ENCODE measurements at places on chromosomes 2 and 18. TPM values are rescaled to one million over a fixed set of nuclear protein-coding genes. Genes with fewer than 3 reads are reported as not detected.

The IFIH1 gene
- total RNA-seq: 38.1 TPM

GRCh38 chr2:45769056-45769455 is 117.6 kb downstream of the PRKCE start:
- no peaks in the 10 kb centered on the region for H3K36me3 ChIP-seq
- peaks cover 35% of the 10 kb centered on the region for H3K4me1 ChIP-seq
- H3K27ac ChIP-seq: no peak overlapping the region
- H3K4me3 ChIP-seq: no peak overlapping the region

DNA sequence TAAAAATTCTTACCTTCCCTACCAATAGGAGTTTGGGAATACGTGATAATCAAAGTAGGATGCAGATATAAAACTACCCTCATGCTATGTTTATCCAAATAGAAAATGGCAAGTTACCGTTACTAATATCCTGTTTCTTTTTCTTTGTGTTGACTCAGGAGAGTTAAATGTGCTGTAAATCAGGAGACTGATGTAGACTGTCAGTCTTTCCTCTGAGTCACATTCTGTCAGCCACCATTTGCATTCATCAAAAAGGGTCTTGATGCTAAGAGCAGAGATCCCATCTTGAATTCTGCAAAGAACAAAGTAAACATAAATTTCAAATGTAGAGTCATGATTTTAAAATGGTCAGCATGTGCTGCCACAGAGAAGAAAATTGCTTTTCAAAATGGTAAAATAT is 712.8 kb downstream of the SOCS6 start:
- DNase-seq: no peak
- no peaks in the 10 kb centered on the region for H3K4me1 ChIP-seq
- H3K4me3 ChIP-seq: no peak overlapping the region
- H3K27ac ChIP-seq: no peak overlapping the region

- H3K27me3 ChIP-seq: no peaks in the 10 kb centered on the region
- no peak overlapping the region for H3K27ac ChIP-seq
- H3K4me1 ChIP-seq: peaks cover 65% of the 10 kb centered on the region
- H3K36me3 ChIP-seq: no peaks in the 10 kb centered on the region
Measured at GRCh38 chr2:47897883-47898731, 8.2 kb downstream of the FBXO11 start.

The POTEI gene
- not detected for total RNA-seq

- no peaks in the 10 kb centered on the region for H3K36me3 ChIP-seq
- H3K27me3 ChIP-seq: no peaks in the 10 kb centered on the region
- no peak overlapping the region for H3K27ac ChIP-seq
- DNase-seq: no peak
- H3K4me3 ChIP-seq: no peak overlapping the region
Measured at GRCh38 chr2:134736167-134736880, 17.5 kb upstream of the TMEM163 start.

DNA sequence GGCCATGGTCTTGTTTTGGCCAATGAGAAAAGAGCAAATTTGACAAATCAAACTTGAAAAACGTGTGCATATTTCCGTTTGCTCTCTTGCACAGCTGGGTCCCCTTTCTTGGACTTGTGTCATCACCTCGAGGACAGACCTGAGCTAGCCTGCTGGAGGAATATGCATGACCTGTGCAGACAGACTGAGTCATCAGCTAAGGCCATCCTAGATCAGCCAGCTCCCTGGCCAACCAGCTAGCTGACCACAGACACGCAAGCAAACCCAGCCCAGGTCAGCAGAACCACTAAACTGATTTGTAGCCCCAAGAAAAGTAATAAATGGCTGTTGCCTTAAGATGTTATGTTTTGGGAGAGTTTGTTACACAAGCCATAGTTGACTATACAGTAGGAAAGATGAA is 61.3 kb upstream of the PAX3 start:
- no peak for DNase-seq
- no peak overlapping the region for H3K4me3 ChIP-seq
- no peak overlapping the region for H3K27ac ChIP-seq

GRCh38 chr18:24860978-24861680 is 400.7 kb downstream of the HRH4 start:
- DNase-seq: no peak
- H3K27ac ChIP-seq: no peak overlapping the region

The SIX3 gene
- not detected for total RNA-seq

DNA sequence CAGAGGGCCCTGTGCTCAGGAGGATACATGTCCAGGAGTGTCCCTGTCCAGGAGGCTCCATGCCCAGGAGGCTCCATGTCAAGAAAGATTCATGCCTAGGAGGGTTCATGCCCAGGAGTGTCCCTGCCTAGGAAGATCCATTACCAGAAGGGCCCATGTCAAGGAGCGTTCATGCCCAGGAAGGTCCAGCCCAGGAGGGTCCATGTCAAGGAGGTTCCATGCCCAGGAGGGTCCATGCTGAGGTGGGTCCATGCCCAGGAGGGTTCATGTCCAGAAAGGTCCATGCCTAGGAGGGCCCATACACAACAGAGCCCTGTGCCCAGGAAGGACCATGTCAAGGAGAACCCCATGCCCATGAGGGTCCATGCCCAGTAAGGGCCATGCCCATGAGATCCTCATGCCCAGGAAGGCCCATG is 7.0 kb downstream of the GPR35 start:
- no peaks in the 10 kb centered on the region for H3K36me3 ChIP-seq
- H3K27me3 ChIP-seq: no peaks in the 10 kb centered on the region
- no peaks in the 10 kb centered on the region for H3K4me1 ChIP-seq
- DNase-seq: peak; percentile 50
- no peak overlapping the region for H3K4me3 ChIP-seq

The MERTK gene
- 17.3 TPM for total RNA-seq

DNA sequence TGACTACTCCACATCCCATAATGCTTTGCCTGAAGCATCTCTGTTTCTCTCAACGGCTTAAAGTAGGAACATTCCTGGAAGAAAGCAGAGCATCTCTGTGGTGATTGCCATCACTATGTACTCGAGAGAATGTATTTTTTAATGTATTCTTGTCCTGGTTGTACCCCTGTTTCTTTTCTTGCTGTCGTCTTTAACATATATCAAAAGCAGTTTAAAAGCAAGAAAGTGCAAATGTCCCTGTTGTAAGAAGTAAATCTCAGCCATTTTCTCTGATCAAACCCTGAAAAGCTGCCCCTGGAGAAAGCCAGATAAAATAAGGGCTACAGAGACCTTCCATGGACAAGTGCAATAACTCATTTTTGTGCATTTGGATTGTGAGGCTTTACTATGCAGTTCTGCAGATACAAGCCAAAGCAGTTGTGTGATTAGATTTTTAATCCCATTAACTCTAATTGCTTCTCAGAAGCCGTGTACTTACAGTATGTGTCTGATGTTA is 70.8 kb downstream of the XIRP2 start:
- H3K27me3 ChIP-seq: no peaks in the 10 kb centered on the region
- H3K27ac ChIP-seq: no peak overlapping the region
- H3K4me3 ChIP-seq: no peak overlapping the region
- no peaks in the 10 kb centered on the region for H3K36me3 ChIP-seq
- DNase-seq: no peak
- H3K4me1 ChIP-seq: no peaks in the 10 kb centered on the region

The ZAP70 gene
- 10.2 TPM for total RNA-seq

The FZD7 gene
- 13.6 TPM for total RNA-seq

DNA sequence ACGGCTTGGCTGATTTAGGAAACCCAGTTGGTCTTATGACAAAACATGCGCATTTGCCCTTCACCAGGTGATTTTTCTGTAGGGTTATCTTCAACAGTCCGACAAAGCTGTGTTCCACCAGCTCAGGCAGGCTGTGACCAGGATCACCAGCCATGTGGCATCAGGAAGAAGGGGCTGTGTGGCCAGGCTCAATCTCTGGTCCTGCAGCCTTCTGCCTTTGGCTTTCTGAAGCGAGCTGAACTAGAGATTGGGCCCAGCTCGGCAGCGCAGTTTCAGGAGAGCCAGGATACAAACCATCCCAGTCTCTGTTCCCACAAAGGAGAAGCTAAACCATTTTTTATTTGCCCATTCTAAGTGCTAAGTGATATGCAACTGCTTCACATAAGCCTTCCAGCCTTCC is 282.3 kb downstream of the SOX11 start:
- no peak for DNase-seq
- H3K27me3 ChIP-seq: no peaks in the 10 kb centered on the region
- no peaks in the 10 kb centered on the region for H3K4me1 ChIP-seq
- no peak overlapping the region for H3K4me3 ChIP-seq
- H3K36me3 ChIP-seq: no peaks in the 10 kb centered on the region
- no peak overlapping the region for H3K27ac ChIP-seq

DNA sequence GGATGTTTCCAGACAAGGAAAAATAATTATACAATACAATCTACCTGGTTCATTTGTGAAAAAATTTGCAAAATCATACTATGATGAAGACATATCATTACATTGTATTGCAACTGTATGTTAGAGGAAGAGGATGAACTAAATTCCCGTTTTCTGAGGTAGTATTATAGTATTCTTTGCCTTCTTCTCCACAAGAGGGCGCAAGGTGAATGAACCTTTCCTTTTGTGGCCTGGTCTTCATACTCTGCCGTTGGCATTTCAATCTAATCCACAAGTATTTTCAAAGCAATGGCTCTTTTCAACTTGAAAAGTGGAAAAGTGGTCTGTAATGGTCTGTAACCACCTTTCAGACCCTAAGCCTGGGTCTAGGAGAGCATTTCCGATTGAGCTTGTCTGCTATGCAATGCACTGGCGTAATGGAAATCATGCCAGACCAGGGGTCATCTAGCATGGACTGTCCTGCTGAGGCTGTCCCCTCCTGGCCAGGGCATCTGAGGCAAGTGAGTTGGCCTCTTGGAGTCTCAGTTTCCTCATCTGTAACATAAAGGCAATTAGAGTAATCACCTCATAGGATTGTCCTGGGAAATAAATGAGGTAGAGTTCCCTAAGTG is 30.8 kb upstream of the ZNF396 start:
- no peaks in the 10 kb centered on the region for H3K36me3 ChIP-seq
- no peak for DNase-seq
- H3K4me3 ChIP-seq: no peak overlapping the region
- no peak overlapping the region for H3K27ac ChIP-seq
- no peaks in the 10 kb centered on the region for H3K27me3 ChIP-seq

DNA sequence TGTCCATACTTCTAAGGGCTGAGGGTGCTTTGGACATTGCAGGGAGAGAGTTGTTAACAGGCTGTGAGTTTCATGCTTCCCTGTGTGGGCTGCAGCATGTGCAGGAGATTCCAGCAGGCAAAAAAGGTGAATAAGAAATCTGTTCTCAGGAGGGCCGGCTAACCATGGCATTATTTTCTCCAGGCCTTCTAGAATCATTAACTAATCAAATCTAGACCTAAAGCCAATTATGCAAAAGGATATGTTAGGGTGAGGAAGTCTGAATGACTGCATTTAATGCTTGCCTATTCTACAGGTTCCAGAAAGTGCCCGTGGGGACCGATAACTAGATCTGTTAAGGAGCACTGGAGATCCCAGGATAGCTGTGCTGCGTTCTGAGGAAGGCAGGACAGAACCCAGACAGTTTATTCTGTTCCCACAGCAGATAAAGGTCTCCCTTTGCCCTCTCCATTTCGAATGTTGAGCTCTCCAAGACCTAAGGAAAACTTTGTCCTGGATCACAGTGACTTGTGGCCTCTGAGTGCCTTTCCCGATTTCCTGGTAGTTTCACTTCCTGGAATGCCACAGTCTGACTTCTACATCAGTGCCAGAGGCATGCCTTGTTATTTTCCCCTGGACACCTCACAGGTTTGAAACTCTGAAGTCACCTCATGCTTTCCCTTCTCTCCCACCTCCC is 50.0 kb upstream of the ZFP36L2 start:
- DNase-seq: no peak
- H3K27ac ChIP-seq: peak overlapping the region; percentile 47
- H3K36me3 ChIP-seq: peaks cover 5% of the 10 kb centered on the region

- no peak overlapping the region for H3K4me3 ChIP-seq
- no peaks in the 10 kb centered on the region for H3K36me3 ChIP-seq
- H3K27me3 ChIP-seq: no peaks in the 10 kb centered on the region
- DNase-seq: no peak
- H3K4me1 ChIP-seq: no peaks in the 10 kb centered on the region
- no peak overlapping the region for H3K27ac ChIP-seq
Measured at GRCh38 chr18:44452346-44452745, 228.3 kb upstream of the SETBP1 start.

DNA sequence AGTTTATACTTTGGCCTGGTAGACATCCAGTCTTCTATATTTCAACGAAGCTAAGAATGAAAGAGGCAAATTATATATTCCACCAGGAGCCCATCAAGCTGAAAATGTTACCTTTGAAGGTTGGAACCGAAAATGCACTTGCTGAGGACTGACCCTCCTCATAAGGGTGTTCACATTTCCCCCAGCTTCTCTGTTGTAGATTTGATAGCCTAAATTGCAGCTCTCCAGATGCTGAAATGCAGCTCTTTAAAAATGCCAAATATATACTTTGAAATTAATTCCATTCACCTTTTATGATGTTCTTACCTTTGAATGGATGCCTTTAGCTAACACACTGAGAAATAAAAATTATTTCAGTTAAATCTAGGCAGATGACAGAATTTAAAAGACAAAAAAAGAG is 1.8 kb upstream of the FIGN start:
- H3K27ac ChIP-seq: no peak overlapping the region
- no peaks in the 10 kb centered on the region for H3K27me3 ChIP-seq
- H3K36me3 ChIP-seq: no peaks in the 10 kb centered on the region

DNA sequence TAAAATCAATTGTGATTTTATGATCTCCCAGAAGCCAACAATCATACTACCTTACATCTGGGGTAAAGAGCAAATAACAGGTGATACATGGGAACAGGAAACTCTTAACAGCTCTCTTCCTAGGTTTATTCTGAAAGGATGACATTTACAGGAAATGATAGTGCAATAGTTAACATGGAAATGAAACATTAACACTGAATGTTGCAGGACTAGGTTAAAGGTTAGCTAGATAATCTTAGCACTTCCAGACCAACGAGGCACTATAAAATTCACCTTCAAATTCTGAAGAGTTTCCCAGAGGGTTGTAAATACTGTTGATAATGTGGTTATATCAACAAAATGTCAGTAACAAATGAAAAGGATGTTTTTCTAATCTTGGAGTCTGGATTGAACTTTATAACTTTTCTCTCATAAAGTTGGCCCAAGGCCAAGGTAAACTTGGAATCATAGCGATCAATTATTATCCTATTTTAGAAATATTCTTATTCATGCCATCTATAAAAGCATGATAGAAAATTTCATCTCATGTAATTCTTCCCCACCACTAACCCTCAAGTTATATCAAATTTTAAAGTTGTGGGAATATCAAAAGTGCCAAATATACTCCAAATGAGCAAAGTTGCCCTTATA is 32.9 kb upstream of the GCG start:
- no peak overlapping the region for H3K4me3 ChIP-seq
- H3K27me3 ChIP-seq: no peaks in the 10 kb centered on the region
- no peaks in the 10 kb centered on the region for H3K36me3 ChIP-seq
- no peak overlapping the region for H3K27ac ChIP-seq

DNA sequence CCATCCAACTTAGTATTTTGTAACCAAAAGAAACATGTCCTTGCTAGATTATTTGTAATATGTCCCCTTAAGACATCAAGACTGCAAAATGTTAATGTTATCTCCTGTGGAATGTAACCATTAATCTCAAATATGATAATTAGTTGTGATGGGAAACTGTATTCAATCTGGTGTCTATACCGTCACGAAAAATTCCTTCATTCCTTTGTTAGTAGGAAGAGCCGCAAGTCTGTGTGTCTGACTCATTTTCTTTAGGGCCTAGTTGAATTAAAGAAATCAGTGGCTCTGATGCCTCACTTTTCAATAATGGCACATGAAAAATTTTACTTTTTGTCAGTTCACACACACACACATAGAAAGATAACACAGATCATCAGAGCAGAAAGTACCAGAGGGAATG is 127.1 kb upstream of the CHAC2 start:
- H3K27ac ChIP-seq: no peak overlapping the region
- H3K4me1 ChIP-seq: no peaks in the 10 kb centered on the region
- no peaks in the 10 kb centered on the region for H3K27me3 ChIP-seq
- no peak for DNase-seq
- no peaks in the 10 kb centered on the region for H3K36me3 ChIP-seq
- no peak overlapping the region for H3K4me3 ChIP-seq

The GCFC2 gene
- 19.5 TPM for total RNA-seq
